ENCODE measurements at places on chromosomes 5 and 9.

DNA sequence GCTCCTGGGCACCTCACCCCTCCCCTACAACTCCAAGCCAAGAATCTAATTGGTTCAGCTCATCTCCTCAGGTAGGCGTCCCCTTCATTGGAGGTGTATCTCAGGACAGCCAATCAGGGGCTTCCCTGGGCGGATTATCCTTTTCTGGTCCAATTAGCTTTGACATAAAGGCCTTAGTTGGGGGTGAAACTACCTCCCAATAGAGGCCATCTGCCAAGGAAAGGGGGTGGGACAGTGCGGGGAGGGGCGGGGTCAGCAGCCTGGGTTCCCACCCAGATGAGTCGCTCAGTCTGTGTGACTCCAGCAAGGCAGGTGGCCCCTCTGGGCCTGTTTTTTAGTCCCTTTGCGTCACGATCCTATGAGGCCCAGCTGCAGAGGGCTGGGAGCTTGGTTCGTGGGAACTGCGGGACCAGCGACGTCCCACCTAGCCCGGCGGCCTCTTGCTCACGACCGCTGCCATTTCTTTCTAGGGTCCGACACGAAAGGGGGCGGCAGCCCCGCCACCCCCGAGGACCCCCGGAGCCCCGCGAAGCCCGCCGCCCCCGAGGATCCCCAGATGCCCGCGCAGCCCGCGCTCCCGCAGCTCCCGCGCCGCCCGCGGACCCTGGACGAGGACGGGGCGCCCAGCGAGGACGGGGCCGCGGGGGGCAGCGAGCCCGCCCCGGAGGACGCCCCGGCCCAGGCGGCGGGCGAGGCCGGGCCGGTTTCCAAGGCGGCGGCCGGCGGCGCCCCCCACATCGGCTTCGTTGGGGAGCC lies 8.9 kb downstream of the PRRT1B start:
- no peak for DNase-seq

DNA sequence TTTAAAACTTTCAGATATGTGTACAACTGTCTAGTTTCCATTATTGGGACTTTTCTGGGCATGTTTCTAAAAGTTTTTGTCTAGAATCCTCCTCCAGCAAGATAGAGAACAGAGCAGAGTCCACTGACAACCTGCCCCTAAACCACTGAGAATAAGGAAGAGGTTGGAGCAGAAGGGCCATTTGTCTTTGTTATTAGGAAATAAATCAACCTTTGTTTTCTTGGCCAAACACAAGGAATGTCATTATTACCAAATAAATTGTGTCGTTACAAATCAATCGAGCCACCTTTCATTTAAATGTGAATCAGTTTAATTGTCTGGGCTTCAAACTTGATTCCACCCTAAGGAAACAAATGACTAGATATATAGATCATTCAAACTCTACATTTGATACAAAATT lies 81.4 kb downstream of the GAS1 start:
- DNase-seq = no peak

DNA sequence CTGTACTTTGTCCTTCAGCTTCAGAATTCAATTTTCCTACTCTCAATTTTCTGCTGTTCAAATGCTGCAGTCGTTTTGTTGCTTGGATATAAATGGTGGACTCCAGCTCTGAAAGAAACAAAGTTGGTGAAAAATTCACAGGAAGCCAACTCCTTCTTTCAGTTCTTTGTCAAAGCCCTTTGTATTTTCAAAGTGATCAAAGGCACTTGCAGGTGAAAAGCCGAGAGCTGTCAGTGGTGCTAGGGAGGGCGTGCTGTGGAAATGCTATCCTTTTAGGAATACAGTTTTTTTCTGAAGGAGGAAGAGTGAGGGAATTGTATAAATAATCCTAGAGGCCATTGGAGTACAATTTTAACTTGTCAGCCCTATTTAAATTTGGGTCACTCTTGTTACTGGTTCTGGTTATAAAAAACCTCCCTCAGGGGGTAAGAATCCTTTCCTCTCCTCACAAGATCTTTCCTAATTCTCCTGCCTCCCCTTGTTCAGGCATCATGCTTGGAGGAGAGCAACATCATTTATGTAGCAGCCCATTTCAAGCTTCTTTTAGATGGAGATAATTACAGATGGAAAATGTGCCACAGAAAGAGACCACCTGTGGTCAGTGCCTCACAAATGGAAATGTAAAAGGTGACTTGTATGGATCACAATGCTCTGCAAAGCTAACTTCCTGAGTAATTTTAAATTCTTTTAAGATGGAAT lies 62.5 kb upstream of the GHR start:
- no peak for DNase-seq

DNA sequence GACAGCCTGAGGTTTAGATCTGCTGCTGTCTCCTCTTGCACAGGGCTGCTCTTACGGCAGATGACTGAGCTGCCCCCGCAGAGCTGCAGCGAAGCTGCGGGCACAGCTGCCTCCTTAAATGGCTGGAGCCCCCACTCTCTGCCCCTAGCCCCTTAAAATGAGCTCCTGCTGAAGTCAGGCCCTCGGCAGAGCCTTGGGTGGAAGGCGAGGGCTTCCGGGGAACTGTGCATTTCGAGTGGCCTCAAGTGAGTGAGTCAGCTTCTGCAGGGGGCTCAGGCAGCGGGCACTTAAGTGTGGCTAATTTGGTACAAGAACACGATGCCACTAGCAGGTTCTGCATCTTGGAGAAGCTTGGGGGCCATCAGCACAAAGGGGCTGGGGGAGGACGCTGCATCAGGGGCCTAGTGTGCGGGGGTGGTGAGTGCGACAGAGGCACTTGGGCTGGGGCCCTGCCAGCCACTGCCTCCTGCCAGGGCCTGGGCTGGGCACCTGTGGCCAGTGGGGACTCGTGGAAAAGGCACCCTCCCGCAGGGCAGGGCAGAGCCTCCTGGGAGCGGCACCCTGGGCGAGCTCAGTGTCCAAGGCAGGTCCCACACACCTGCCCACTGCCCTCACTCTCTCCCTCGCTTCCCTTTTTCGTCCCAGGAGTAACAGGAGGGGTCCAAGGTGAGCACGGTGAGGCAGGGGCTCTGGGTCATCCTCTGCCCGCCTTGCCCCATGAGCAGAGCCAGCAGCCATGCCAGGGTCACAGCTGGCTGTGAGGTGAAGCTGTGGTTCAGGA lies 28.8 kb upstream of the RNU6ATAC start:
- DNase-seq = no peak

GRCh38 chr5:129461711-129462332 lies 1.7 kb downstream of the ADAMTS19 start:
- DNase-seq = no peak

All from T1000 (cell line).